ENCODE measurements at places on chromosomes 7 and 10.

- DNase-seq: no peak
These were observed 69.8 kb downstream of the MAD1L1 start for GRCh38 chr7:2162959-2163358.

- peak; percentile 43 for DNase-seq
These were observed 30.1 kb upstream of the ZEB1 start for GRCh38 chr10:31288962-31289361.

- peak; percentile 69 for DNase-seq
These were observed 21.3 kb upstream of the LIPF start for GRCh38 chr10:88642963-88643362.

DNA sequence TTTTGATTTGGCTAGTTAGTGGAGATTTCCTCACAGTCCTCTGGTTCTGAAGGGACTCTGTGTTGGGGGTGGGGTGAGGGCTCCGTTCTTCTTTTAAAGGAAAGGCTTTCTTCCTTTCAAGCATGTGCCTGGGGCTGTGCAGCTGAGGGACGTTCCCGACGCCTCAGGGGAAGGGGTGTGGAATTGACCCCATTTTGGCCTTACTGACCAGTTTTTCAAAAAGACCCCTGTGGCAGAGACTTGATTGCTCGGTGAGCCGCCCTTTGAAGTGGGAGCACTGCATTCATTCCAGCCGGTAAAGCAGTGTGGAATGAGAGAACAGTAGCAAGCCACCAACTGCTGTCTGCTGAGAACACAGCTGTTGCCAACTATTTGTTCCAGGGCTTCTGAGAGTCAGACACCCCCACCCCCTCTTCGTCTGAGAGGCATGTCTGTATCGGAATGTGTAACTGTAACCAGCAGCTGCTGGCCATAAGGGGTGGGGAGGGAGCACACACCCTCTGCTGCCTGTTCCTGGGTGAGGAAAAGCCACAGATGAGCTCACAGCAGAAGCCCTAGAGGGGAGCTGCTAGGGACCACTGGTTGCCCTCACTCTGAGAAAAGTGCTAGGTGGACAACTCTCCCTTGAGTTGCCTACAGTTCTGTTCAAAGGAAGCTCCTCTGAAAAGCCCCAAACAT lies 33.2 kb downstream of the WBP1L start:
- DNase-seq: peak; percentile 97

GRCh38 chr10:103184615-103185014 lies 8.5 kb downstream of the NT5C2 start:
- DNase-seq: no peak

All from amniotic epithelial cell (primary cell).